B cell (primary cell): ENCODE measurements at places on chromosomes 1 and 21. TPM values are rescaled to one million over a fixed set of nuclear protein-coding genes. Genes with fewer than 3 reads are reported as not detected.

DNA sequence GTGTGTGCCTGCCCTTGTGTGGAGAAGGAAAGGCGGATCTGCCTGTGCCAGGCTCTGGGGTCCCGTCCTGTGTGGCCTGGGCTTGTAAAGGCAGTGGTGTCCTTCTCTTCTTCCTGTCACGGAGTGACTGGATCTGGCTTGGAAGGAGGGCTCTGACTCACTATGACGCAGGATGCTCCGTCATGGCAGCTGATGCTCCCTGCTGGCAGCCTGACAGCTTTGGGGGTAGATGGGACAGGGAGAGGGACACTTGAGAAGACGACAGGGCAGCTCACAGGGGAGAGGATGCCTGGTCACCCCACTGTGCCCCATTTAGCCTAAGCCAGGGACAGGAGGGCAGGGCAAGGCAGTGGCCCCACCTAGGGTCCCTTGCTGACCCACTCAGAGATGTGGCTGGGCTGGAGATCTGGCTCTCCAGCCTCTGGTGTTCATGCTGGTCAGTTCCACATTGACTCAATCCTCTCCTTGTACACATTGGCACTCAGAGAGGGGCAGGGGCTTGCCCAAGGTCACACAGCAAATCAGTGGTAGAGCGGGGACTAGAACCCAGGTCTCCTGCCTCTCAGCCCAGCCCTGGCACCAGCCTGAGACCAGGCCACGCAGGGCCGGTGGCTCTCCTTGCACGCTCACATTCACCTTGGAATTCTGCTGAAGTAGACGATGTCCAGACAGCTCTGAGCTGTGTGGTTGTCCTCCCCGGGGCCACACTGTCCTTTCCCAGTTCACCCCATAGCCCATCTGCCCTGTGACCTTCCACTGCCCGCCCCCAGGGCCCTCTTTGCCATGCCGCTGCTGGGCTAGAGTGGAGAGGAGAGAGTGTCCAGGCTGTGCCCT is 2.8 kb upstream of the FAM131C start:
- H3K27ac ChIP-seq: no peak overlapping the region
- H3K27me3 ChIP-seq: peaks cover 17% of the 10 kb centered on the region
- H3K4me1 ChIP-seq: peaks cover 10% of the 10 kb centered on the region
- no peaks in the 10 kb centered on the region for H3K36me3 ChIP-seq
- H3K4me3 ChIP-seq: no peak overlapping the region
- DNase-seq: no peak

DNA sequence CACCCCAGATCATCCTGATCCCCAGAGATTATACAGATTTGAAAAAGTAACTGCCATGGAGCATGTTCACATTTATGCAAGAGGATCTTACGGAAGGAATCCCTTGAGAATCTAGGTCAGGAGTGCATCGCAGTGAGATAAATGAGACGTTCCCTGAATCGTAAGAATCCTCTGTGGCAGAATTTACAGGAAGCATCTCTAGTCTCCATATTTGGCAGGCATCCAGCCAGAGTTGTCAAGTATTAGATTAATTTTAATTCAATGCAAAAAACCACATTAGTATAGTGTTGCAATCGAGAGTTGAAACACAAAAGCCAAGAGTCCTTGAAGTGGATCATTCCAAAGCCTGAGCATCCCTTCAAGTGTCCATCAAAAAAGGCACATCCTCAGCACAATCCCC is 100.8 kb downstream of the RRAGC start:
- no peaks in the 10 kb centered on the region for H3K4me1 ChIP-seq
- H3K27me3 ChIP-seq: peaks cover 4% of the 10 kb centered on the region
- DNase-seq: no peak
- H3K27ac ChIP-seq: no peak overlapping the region

DNA sequence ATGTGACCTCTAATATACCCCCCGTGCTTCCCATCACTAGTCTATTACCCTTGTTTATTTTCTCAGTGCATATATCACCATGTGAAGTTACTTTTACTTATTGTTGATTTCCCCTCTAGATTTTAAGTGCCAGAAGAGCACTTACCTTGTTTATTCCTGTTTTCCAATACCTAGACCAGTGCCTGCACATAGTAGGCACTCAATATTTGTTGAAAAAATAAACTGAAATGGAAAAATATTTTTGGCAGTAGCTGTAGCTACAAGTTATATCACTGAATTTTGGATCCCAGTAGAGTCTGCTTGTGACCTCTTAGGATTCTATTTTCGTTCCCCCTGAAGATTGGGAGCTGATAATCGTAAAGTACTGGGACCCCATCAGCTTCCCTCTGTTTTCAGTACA is 32.0 kb upstream of the FOXE3 start:
- no peak overlapping the region for H3K27ac ChIP-seq
- H3K4me3 ChIP-seq: no peak overlapping the region
- no peaks in the 10 kb centered on the region for H3K27me3 ChIP-seq
- no peak for DNase-seq
- H3K36me3 ChIP-seq: peaks cover 2% of the 10 kb centered on the region

GRIK3 gene
- 1.3 and 1.5 TPM in 2 replicates for total RNA-seq

FCRL5 gene
- 34.0 and 35.0 TPM in 2 replicates for total RNA-seq

TNFRSF8 gene
- total RNA-seq: 0.34 and 0.57 TPM in 2 replicates
